ENCODE measurements at places on chromosomes 4 and X. TPM values are rescaled to one million over a fixed set of nuclear protein-coding genes. Genes with fewer than 3 reads are reported as not detected.

DNA sequence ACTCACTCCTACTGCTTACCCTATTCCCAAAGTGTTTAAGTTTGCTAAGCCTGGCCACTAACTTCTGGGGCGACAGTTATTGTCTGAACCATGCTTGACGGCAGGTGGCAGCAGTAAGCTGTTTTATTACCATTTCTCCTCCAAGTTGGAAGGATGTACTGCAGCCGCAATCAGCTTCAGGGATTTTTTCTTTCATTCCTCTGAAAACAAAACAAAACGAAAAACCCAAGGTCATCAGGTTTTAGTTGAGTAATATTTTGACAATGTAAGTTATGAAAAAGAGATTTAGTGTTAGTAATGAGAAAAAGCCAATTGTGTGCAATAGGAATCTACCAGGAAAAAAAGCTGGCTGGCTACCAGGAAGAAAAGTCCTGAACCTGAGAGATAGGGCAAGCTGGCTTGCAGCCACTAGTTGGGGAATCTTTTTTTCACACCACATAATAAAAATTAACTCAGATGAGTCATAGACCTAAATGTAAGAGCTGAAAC lies 13.2 kb upstream of the RAB9B start:
- peak; percentile 72 for DNase-seq

- no peak for DNase-seq
Measured at GRCh38 chr4:168374772-168375523, 56.4 kb upstream of the DDX60 start.

GRCh38 chr4:8742546-8742945 lies 129.1 kb downstream of the HMX1 start:
- DNase-seq = no peak

DNA sequence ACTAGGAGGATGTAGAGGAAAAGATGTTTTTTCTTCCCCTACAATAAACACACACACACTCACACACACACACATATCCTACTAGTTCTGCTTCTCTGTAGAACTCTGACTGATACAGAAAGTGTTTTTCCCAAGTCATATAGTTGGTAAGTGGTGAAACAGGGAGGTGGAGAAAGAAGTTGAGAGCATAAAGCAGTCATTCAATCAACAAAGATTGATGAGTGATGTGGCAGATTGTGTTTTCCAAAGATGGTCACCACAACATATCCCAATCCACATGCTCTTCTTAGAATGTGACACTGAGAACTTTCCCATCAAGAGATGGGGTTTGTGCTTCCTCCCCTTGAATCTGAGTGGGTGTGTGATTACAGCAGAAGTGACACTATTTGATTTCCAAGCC lies 123.4 kb upstream of the ATP6AP2 start:
- DNase-seq = no peak

GRCh38 chrX:65528293-65528692 lies 6.3 kb downstream of the LAS1L start:
- DNase-seq = no peak

The UGT2B28 gene
- total RNA-seq = not detected

Measured in fibroblast of lung (primary cell).